Stimulated activated CD8-positive, alpha-beta memory T cell treated with anti-CD3 and anti-CD28 coated beads, Interleukin-4, amount 100 ng/mL, for 24 hours (primary cell): ENCODE measurements at places on chromosomes 3 and 15.

GRCh38 chr3:83706669-83707068, 1252.1 kb upstream of the CADM2 start:
- DNase-seq: no peak

GRCh38 chr3:117102426-117102825, 392.8 kb downstream of the TUSC7 start:
- DNase-seq: no peak

- DNase-seq: no peak
Measured at GRCh38 chr15:80456517-80457492, 52.6 kb downstream of the ARNT2 start.

GRCh38 chr15:26082221-26083109, 219.3 kb upstream of the ATP10A start:
- peak; percentile 90 for DNase-seq

GRCh38 chr15:50675535-50676144, 11.0 kb downstream of the TRPM7 start:
- DNase-seq: no peak

GRCh38 chr3:97914388-97914787, 57.8 kb downstream of the RIOX2 start:
- DNase-seq: no peak

DNA sequence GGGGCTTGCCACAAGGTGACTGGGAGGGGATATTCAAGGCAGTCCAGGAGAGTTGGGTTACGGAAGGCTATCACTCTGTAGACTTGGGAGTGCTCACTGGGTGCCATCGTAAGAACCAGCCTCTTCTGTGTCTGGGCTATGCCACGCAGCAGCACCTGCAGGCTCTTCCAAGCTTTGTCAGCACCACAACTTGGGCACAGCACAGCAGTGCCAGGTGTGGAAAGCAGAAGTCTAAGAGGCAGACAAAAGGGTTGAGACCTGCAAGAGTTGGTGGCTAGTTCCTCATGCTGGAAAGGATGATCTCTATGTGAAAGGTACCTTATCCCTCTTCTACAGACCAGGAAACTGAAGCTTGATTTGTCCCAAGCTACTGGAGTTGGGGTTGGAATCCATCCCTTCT, 15.8 kb downstream of the CX3CR1 start:
- DNase-seq: no peak

DNA sequence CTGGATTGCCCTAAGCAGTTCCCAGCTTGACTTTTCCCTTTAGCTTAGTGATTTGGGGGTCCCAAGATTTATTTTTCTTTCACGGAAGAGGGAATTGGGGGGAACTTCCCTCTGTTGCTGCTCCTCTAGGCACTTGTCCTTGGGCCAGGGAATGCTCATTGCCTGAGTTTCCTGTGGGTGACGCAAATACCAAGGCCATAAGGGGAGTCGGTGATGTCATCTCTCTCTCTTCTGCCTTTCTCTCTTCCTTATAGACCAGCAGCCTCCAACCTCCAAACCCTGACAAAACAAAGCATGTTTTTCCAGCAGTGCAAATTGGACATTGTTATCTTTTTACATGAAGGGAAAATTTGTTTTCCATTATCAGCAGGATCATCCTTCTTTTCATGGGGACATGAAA, 120.2 kb downstream of the ITPR1 start:
- no peak for DNase-seq

DNA sequence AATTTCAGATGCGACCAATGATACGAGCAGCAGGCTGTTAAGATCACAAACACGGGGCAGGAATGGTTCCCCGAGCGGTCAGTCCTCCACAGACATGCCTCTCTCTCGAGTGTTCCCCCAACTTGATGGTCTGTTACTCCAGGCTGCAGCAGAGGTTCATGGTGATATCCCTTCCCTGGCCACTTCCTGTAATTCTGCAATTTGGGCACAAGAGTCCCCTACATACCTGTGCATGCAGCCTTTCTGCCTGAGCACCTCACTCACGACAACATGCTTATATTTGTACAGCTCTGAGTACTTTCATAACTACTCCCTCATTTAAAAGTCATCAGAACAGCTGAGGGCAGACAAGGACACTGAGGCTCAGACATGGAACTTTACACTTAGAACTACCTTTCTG, 408.1 kb upstream of the NR2F2 start:
- no peak for DNase-seq

- DNase-seq: no peak
Measured at GRCh38 chr3:134642445-134643149, 8.2 kb downstream of the KY start.

DNA sequence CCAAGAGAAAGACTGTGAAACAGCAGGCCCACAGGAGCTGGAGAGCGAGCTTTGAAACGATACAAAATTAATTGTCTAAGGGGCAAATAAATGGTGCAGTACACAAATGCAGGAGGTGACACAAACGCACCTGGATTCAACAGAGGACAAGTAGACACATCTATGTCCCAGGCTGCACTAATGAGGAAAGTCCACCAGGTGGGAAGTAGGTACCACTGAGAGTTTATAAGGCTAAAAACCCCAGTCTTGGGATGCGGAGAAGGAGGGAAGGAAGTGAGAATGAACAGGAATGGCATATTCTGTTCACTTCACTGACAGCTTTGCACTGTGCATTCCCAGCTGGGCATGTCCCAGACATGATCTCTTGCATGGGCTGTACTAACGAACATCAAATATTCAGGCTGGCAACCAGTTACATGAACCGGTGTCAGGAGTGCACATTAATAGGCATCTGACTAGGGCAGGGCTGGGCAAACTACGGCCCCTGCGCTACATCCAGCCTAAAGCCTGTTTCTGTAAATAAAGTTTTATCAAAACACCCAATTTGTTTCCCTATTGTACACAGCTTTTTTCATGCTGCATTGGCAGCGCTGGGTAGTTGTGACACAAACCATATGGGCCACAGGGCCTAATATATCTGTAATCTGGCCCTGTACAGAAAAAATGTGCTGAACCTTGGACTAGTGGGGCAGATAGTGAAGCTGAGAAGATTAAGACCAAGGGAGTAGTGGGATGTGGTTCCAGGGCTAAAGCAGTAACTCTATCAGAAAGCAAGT, 107.0 kb downstream of the IGF2BP2 start:
- no peak for DNase-seq

GRCh38 chr15:64197425-64197824, 34.6 kb upstream of the PPIB start:
- no peak for DNase-seq

DNA sequence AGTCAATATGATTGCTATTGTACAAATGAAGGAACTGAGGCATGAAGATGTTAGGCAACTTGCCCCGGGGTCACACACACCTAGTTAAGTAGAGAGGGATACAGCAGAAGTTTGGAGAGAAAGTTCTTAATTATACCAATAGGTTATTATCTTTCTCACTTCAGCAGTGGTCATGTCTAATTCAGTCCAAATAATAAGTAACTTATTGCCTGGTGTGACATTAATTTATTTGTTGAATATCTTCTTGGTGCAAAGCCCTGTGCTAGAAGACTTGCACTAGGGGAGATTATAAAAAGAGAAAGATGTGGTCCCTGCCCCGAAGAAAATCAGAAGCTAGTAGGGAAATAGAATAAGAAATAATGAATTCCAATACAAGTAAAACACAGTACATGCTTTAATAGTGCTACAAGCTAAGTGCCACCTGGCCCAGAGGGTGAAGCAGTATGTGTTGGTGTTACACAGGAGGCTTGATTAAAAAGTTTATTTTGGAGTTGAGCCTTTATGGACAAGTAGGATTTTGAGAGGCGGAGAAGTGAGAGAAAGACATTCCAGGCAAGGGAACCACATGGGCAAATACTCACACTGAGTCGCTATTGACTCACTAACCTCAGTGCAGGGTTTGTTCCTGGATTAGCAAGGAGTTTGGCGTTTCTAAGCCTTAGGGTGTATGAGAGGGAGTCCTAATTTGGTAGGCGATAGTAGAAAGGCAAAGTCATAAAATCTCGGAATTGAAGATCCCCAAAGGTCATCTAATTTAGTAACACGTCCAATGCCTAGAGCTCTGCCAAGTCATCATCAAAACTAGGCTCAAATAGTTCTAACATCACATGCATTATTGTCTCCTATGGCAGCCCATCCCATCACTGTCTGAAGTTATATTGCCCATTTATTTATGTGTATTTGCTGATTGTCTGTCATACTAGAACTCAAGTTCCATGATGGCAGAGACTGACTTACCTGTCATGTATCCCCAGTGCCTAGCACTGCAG, 19.2 kb upstream of the GSK3B start:
- DNase-seq: no peak
